ENCODE measurements at places on chromosomes 3 and 15.
A peak's percentile ranks its signal among the peaks of the same experiment; 100 is the strongest.

DNA sequence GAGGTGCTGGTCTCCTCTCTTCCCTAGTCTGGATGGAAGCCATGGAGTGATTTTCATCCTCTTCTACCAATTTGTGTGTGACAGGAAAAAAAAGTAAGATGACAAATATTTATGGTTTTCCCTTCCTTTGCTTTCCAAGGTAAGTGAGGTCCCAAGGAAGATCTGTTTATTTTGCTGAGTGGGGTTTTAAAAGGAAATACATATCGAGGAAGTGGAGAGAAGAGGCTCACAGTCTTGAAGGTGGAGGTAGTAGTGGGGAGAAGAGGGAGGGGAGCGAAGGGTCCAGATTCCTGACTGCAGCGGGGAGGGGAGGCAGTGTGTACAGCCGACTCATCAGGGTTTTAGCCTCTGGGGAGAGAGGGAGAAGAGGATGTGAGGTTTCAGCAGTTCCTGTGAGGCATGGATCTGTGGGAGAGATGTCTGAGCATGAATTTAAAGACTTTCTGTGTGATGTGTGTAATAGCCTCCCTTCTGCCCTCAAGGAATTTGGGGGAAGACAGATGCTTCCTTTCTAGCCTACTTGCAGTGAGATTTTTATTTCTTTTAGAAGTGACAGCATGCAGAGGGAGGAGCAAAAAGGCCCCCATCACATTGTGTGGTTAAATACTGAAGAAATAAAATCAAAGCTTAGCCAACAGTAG, 272.4 kb downstream of the THRB start:
- no peak for DNase-seq

- no peak for DNase-seq
Measured at GRCh38 chr15:94250801-94251200, 19.4 kb downstream of the MCTP2 start.

- DNase-seq: no peak
Measured at GRCh38 chr15:97998307-97999071, 38.0 kb downstream of the ARRDC4 start.

GRCh38 chr3:152050903-152051302, 177.5 kb downstream of the SUCNR1 start:
- no peak for DNase-seq

DNA sequence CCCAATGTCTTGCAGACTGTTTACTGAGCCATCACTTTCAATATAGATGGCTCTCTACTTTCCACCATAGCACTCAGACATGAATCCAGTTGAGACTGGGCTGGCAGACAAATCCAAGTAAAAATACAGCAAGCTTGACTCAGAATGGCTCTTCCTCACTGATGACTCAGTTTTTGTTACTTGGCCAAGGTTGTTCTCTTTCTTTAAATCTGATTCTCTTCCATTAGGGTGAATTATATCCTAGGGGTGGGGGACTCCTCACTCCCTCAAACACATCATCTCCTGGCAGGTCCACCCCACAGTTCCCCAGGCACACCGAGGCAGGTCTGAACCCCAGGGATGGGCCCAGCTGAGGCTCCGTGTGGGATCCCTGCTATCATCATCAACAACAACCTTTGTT, 157.9 kb downstream of the MEX3B start:
- no peak for DNase-seq

DNA sequence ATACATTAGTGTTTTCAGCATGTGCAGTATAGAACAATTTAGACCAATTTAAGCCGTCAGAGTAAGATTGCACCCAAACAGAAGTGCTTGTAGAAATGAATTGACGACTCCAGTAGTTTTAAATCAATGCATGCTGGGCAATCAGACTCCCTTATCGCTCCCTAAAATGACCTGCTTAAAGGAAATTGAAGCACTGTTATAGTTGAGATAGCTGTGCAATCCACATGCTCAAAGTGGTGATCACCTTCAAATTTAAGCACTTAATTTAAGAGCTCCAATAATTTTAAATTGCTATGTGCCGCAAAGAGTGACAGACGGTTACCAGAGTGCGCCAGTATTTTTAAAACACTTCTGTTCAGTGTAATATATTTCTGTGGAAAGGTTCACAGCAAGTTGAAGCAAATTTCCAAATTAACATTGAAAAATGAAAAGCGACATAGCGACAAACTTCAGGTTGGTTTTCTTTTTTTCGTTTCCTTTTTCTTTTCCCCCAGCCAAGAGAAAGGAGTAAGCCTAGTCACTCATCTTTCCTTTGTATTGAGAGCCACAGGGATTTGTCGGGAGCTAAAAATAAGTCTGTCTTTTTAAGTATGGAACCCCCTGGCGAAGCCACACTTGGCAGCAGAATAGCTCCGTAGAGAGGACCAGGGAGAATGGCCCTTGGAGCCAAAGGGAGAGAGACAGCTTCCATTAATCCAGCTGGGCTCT, 436.4 kb upstream of the RBMS3 start:
- DNase-seq: no peak

DNA sequence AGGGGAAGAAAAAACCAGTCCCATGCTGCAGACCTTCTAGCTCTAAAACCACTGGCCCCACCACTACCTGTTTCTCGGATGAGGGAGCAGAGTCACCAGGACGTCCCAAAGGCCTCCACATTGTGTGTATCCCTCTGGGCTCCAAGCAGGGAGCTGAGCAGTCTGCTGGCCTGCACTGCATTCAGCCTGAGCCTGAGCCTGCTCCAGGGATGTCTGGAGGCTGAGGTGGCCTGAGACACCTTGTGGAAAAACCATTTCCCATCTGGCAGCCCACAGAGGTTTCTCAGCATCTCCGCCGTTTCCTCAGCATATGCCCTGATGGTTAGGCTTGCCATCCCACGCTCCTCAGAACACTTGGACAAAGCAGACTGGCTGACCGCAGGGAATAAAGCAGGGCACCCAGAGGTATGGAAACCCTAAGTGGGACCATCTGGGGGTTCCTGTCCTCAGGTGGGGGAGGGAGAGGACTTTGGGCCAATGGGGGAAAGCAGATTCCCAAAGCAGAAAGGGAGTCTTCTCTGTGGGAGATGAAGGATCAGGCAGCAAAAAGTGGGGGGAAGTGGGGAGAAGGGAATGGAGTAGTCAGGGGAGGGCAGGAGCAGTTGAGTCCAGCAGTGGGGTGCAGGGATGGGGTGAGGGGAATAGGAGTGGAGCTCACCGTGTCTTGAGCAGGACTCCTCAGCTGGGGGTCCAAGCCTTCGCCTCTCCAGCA, at the start of gene CILP:
CILP (minus strand) TSS at position 704 of the 712 bp plus-strand sequence. CDS start 1,718 bp downstream, outside the sequence.
- DNase-seq: no peak

GRCh38 chr3:141663993-141664392, 74.1 kb upstream of the RNF7 start:
- DNase-seq: no peak

GRCh38 chr15:32735989-32736700, 18.3 kb downstream of the GREM1 start:
- DNase-seq: no peak

DNA sequence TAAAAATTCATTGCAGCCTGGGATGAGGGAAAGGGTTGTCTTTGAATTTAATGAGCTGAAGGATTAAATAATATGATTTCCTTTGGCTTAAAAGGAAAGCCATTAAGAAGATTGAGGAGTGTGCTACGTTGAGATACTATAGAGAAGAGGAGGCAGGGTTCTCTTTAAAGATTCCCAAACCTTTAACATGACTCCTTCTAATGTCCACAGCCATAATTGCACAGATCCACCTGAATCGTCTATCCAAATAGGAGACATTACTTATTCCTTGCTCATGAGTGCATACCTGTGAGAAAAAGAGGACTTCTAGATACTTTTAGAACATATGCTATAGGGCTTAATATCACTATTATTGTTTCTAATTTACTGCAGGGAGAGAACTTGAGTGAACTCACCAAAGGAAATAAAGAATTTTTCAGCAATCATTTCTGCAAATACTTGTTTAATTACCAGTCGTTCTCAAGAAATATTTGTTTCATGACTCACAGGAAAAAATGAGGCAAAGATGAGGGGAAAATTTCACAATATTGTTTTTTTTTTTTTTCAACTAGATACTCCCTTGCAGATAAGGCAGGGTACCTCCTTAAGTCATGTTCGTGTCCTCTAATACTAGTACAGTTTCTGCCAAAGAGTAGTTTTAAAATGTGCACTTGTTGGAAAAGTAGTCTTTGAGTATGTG, 8.9 kb upstream of the SUCNR1 start:
- no peak for DNase-seq

DNA sequence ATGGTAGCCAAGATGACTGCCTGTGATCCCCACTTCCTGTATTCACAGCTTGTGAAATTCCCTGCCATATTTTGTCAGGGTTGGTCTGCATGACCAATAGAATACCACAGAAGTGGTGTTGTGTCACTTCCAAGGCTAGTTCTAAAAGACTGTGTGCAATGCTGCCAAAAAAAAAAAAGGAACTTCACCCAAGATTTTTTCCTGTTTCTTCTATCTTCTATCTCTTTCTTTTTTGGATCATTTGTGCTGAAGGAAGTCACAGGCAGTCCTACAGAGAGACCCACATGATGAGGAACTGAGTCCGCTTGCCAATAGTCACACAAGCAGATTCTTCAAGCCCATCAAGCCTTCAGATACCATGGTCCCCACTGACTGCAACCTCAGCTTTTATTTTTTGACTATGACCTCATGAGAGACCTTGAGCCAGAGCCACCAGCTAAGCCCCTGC, 18.1 kb upstream of the RAF1 start:
- no peak for DNase-seq

DNA sequence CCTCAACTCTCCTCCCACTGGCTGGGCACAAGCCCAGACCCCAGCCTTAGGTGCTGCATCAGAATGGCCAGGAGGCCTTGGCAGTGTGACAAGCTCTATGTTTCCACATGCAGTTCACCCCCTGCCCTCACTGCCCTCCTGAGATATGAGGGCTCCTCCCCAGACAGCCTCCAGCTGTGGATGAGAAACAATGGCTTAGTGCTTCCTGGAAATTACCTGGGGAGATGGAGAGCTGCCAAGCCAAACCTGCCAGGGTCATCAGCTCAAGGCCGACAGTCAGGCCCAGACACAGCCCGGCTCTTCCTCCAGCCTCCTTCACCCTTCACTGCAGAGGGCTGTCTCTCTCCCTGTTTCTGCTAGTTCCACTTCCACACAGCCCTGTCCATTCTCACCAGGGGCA, 76.3 kb downstream of the MYLK start:
- DNase-seq: no peak

DNA sequence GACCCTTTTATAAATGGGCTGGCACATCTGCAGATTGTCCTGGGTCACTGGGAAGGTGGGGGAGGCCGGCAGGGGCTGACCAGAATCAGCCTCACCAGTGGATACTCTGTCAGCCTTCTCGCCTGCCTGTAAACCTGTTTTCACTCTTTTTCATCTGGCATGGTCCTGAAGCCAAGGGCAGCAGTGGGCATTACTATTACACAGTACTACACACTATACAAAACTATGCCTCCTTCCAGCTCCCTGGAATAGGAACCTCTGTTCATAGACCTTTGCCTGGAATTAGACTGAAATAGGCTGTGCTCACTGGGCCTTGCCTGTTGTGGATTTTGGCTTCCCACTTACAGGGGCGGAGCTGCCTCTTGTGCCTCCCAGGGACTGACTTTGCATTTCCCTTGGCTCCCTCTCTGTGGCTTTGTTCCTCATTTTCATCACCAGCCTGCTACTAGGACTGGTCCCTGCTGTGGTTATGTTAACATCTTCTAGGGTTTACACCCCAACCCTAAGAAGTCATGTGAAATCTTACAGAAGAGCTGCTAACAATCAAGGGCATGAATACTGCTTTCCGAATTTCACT, 120.7 kb downstream of the FNDC3B start:
- DNase-seq: no peak

- no peak for DNase-seq
Measured at GRCh38 chr3:32095431-32095830, 11.0 kb upstream of the GPD1L start.

GRCh38 chr3:4376499-4376898, 73.3 kb downstream of the SETMAR start:
- DNase-seq: no peak

DNA sequence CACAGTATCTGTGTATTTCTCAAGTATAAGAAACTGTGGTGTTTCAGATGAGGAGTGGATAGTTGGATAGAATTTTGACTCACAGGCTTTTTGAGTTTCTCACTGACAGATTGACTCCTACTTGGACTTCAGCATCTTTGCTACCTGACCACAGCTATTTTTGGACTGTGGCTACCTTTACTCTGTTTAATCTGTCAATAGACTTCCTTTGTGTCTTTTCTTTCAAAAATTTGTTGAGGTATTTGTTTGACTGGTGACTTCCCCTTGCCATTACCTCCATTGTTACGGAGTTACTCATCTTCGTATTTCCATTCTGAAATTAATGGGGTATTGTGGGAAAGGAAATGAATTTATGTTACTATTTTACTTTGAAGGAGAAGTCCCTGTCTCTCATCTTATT, 123.8 kb downstream of the AGBL1 start:
- no peak for DNase-seq

DNA sequence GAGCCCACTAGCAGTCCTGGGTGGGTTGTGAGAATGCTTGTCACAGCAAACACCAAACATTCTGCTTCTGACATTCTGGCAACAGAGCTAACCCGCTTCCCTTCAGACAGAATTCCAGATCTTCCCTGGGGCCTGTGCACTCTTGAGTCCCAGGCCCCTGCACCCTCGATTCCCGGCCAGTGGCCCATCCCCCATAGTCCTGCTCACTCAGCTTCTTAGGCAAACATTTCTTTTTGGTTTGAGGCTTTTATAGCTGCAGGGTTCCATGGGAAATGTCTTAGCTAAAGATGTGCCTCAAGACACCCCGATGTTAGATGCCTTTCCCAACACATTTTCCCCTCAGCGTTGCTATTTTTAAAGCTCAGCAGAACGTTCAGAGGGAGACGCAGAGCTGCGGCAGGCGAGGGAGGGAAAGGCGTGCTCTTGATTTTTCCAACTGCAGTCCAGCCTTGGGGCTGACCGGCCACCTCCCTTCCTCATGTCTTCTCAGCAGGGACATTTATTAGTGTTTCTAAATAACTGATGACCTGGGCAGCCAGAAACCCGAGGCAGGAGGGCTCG, 35.2 kb downstream of the ABTB1 start:
- DNase-seq: no peak

GRCh38 chr3:28556195-28556594, 207.6 kb upstream of the AZI2 start:
- no peak for DNase-seq

GRCh38 chr3:54087581-54088410, 34.6 kb upstream of the CACNA2D3 start:
- peak; percentile 72 for DNase-seq

All from glutamatergic neuron (in vitro differentiated cells).